NCI-H460 (cell line): ENCODE measurements at places on chromosomes 7 and 10. TPM values are rescaled to one million over a fixed set of nuclear protein-coding genes. Genes with fewer than 3 reads are reported as not detected.

GRCh38 chr10:70974351-70974901 lies 86.1 kb upstream of the PCBD1 start:
- no peak for DNase-seq

- no peak for DNase-seq
These were observed 100.2 kb downstream of the MMRN2 start for GRCh38 chr10:86857128-86857721.

DNA sequence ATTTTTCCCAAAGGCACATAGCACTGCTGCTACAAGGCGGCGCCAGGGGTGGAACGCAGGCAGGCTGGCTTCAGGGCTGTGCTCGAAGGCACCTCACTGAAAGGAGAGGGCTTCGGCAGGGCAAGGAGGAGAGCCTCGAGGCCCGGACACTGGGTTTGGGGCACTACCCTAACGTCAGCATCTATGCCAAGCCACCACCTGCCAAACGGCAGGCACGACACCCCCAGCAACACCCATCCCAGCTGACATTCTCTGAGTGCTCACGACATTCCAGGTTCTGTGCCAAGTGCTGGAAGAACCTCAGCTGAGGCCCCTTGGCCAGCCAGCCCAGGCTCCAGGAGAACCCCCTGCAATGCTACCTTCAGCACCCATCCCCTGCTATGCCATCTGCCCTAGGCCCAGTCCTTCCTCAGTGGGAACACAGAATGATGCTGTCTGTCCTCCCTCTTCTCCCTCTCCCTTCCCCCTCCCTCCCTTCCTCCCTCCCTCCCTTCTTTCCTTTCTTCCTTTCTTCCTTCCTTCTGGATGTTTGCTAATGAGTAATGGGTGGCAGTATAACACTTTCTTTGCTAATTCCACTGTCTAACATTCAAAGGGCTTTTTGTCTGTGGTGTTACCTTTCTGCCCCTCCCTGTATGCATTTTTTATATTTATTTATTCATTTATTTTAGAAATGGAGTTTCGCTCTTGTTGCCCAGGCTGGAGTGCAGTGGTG lies 24.3 kb downstream of the ZCCHC24 start:
- no peak for DNase-seq

Gene GPR15LG
- not detected in 2 replicates for total RNA-seq

Gene NUTM2E
- not detected in 2 replicates for total RNA-seq

Gene CRHR2
- total RNA-seq = not detected in 2 replicates
